CD4-positive, alpha-beta T cell treated with Interleukin-1 beta for 1 hour (primary cell): ENCODE measurements at places on chromosomes 2 and 18.

DNA sequence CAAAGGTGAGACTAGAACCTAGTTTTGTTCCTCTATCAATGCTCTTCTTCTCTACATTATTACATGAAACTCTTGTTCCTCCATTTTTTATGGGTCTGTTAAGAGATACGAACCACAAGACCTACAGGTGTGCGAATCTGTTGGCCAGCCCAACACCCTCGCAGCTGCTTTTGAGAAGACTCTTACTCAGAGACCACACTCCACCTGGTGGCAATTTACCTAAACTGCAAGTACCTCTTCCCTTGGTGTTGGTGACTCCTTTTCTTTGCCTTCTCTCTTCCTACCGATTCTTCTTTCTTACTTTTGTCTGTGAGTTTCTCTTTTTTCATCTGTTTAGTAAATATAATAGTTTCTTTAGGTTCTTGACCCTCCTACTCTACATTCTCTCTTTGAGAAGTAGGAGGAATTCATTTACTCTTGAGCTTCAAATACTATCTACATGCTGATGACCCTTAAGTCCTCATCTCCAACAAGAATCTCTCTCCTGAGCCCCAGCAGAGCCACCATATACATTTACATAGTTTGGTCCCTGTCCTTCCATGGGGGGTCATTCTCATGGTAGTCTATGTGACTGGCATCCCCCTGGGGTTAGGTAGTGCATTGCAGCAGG, 81.8 kb upstream of the GAREM1 start:
- DNase-seq, result peak; percentile 59

GRCh38 chr18:59063912-59064311, 75.8 kb upstream of the SEC11C start:
- DNase-seq, result no peak

- no peak for DNase-seq
Observed at GRCh38 chr2:15667809-15668556, 76.3 kb downstream of the DDX1 start.

- DNase-seq, result no peak
Observed at GRCh38 chr2:239394346-239394945, 6.4 kb downstream of the HDAC4 start.

GRCh38 chr2:200438251-200438650, 71.6 kb downstream of the KCTD18 start:
- DNase-seq, result no peak

GRCh38 chr2:101951296-101951695, 40.5 kb upstream of the IL1R2 start:
- no peak for DNase-seq

GRCh38 chr2:45352506-45352905, 258.6 kb downstream of the SRBD1 start:
- no peak for DNase-seq

- no peak for DNase-seq
Observed at GRCh38 chr2:67839668-67840067, 223.1 kb downstream of the C1D start.

GRCh38 chr2:28745225-28745624, 6.4 kb upstream of the PPP1CB start:
- no peak for DNase-seq

- DNase-seq, result no peak
Observed at GRCh38 chr2:237758185-237758584, 40.4 kb upstream of the RBM44 start.

- peak; percentile 71 for DNase-seq
Observed at GRCh38 chr2:201363857-201364560, 6.9 kb upstream of the FLACC1 start.

GRCh38 chr2:49796266-49796665, 642.0 kb upstream of the FSHR start:
- no peak for DNase-seq

DNA sequence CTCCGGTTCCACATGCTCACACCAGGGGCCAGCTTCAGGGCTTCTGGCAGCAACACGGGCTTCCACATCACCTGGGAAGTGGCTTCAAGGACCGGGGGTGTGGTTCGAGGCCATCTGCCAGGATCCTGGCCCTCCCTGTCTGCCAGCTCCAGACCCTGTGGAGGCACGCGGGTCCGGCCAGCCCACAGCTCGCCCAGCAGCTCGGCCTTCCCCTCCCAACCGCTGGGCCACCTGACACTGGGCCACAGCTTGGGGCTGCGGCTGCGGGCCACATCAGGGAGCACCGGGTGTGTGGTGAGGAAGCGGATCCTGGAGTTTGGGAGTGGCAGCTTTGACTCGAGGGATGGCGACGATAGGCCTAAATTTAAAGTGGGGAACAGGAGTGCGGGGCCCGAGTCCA, 7.0 kb downstream of the C2orf81 start:
- DNase-seq, result no peak

GRCh38 chr2:70161069-70161534, 29.7 kb downstream of the C2orf42 start:
- no peak for DNase-seq

DNA sequence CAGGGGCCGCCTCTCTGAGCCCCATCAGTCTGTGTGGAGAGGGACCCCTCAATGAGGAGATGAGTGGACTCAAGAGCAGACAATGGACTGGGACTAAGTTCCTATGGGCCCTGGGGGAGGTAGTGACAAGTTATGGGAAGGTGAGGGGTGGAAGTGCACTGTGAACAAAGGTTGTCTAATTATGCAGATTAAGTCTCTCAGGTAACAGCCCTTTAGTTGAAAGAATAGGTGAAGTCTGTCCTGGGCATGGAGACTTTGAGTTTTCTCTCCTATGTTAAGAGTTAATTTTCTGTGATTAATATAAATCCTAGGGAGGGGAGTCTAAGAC, 243.8 kb downstream of the FAM210A start:
- DNase-seq, result no peak

- no peak for DNase-seq
Observed at GRCh38 chr2:114685102-114685501, 242.7 kb downstream of the DPP10 start.

DNA sequence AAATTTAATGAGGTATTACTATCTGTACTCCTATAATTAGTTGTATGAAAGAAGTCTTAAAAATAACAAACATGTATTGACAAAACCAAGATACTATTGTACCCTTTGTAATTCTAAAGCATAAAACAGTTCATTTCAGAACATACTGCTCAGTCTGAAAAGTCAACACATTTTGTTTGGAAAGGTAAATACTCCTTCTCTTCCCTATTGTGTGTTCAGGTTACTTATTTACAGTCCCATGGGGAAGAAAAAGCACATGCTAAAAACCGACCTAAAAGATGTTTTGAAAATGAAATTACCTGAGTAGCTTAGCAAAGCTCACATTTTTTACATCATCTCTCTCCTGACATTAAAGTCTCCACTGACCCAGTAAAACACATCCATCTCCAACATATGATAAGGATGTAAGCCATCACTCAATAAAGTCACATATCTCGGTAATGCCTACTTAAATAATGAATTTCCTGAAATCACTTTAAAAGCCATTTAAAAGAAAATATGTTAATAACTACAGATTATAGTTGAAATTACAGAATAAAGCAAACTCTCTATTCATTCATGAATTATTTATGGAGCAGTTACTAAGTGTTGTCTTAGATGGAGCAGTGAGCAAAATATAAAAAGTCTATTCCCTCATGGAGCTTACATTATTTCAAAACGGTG, 75.6 kb upstream of the FZD5 start:
- no peak for DNase-seq

- no peak for DNase-seq
Observed at GRCh38 chr18:58844871-58845270, 19.8 kb upstream of the ZNF532 start.
